ENCODE measurements at places on chromosomes 1 and 21. TPM values are rescaled to one million over a fixed set of nuclear protein-coding genes. Genes with fewer than 3 reads are reported as not detected.

Gene NPPA
- not detected for total RNA-seq

Gene A3GALT2
- not detected for total RNA-seq

Gene MCL1
- total RNA-seq = 497 TPM

Gene USH2A
- not detected for total RNA-seq

Gene F13B
- total RNA-seq = not detected

Gene C1orf105
- not detected for total RNA-seq

Gene ANGPTL7
- not detected for total RNA-seq

Gene C8B
- not detected for total RNA-seq

Gene PEAR1
- 8.8 TPM for total RNA-seq

Gene TMOD4
- total RNA-seq = 1.1 TPM

Gene WNT3A
- 0.10 TPM for total RNA-seq

Gene RSPO1
- not detected for total RNA-seq

Gene GPX7
- not detected for total RNA-seq

Gene PTGER3
- not detected for total RNA-seq

Gene S100A5
- not detected for total RNA-seq

Gene PROX1
- total RNA-seq = 0.61 TPM

Data from MCF 10A (cell line).